ENCODE measurements at places on chromosomes 12 and 14.

DNA sequence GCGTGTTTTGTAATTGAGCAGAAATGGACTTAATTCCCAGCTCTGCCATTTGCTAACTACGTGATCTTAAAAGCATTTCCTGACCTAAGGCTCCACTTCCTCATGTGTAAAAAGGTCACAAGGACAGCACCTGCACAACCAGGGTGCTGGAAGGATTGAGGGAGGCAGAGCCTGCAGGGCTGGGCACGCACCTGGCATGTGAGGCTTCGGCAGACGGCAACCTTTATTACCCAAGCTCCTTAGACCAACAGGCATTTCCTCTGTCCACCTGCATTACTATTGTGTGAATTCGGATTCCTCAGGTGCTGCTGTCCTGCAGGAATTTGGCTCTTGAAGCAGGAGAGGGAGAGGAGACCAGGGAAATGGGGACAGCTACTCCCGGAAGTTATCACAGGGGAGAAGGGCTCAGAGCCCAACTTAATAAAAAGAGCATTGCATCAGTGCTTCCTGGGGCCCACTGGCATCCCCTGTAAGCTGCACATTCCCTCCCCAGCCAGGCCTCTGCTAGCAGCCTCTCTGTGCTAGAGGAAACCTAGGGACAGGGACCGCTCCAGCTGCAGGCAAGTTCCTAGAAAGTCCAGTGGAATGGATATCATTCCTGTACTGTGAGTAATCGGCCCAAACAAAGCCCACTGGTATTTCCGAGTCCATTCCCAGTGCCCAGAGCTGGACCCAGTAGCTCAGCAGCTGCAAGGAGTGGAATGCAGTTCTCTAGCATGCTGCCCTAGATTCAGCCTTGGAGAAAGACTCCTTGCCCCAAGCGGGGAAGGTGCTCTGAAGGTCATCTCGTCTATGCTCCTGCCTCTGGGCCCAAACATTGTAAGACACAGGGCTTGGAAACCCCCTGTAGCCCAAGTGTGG is 157.1 kb upstream of the CCND2 start:
- DNase-seq: no peak

- no peak for DNase-seq
These were observed 5.5 kb upstream of the CELA1 start for GRCh38 chr12:51351913-51352532.

GRCh38 chr14:52111583-52111982 is 42.7 kb upstream of the NID2 start:
- DNase-seq: no peak

DNA sequence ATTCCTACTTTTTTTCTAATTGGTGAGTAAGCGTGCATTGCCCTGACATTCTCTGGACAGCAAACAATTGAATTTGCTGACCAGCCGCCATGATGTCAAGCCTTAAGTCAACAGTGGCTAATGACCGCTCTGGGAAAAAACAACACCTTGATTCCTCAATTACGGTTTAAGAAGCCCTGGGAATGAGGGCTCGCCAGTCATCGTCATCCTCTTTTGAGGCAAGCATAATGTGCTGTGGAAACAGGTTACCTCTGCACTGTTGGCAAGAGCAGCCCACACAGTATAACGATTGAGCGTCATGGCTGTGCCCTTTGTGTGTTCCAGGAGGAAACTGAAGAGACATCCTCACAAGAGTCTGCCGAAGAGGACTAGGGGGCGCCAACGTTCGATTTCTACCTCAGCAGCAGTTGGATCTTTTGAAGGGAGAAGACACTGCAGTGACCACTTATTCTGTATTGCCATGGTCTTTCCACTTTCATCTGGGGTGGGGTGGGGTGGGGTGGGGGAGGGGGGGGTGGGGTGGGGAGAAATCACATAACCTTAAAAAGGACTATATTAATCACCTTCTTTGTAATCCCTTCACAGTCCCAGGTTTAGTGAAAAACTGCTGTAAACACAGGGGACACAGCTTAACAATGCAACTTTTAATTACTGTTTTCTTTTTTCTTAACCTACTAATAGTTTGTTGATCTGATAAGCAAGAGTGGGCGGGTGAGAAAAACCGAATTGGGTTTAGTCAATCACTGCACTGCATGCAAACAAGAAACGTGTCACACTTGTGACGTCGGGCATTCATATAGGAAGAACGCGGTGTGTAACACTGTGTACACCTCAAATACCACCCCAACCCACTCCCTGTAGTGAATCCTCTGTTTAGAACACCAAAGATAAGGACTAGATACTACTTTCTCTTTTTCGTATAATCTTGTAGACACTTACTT is 138.9 kb downstream of the HMGA2 start:
- DNase-seq: no peak

DNA sequence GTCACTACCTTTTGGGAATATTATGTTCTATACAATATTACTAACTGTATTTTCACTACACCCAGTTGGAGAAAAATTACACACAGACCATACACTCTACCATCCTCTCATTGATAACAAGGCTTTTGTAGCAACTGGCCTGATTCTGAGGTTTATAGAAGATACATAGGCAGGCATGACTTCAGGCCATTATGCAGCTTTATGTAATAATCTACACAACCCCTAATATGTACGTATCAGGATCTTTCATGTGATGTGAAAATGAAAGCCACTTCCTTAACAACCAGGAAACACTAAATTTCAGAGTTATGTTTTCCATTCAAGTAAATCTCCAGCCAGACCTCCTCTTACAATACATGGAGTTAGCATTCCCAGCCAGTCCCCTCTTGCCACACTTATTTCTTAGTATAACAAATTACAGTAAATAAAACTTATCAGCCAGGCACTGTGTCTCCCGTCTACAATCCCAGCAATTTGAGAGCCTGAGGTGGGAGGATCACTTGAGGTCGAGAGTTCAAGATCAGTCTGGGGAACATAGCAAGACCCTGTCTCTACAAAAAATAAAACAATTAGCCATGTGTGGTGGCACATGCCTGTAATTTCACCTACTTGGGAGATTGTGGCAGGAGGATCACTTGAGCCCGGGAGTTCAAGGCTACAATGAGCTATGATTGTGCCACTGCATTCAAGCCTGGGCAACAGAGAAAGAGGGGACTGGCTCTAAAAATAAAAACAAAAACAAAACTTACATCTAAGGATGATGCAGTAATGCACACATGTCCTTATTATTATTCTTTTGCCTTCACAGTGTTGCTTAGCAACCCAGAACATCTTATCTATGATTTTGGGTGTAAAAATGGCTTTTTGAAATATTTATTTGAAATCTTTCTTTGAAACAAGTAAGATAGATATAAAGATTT is 10.4 kb upstream of the OSBPL8 start:
- no peak for DNase-seq

- no peak for DNase-seq
These were observed 110.0 kb upstream of the RESF1 start for GRCh38 chr12:31849090-31849687.

DNA sequence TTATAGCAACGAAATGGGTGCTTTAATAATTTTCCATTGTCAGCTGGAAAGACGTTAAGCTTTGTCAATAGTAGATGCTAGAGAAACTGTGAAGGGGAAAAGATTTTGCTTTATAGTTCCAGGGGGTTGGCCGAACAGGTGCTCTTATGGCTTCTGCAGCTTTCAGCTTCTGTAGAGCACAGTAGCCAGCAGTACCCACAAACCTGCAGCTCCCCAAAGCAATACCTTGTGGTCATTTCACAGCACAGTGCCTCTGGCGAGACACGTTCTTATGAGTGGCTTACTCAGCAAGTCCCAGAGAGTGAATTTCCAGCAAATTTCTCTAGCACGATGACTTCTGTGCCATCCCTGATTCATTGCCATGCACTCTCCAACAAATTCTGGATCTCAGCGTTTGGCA is 416.3 kb upstream of the ATP2B1 start:
- no peak for DNase-seq

GRCh38 chr14:94047581-94047980 is 21.4 kb downstream of the OTUB2 start:
- DNase-seq: no peak

DNA sequence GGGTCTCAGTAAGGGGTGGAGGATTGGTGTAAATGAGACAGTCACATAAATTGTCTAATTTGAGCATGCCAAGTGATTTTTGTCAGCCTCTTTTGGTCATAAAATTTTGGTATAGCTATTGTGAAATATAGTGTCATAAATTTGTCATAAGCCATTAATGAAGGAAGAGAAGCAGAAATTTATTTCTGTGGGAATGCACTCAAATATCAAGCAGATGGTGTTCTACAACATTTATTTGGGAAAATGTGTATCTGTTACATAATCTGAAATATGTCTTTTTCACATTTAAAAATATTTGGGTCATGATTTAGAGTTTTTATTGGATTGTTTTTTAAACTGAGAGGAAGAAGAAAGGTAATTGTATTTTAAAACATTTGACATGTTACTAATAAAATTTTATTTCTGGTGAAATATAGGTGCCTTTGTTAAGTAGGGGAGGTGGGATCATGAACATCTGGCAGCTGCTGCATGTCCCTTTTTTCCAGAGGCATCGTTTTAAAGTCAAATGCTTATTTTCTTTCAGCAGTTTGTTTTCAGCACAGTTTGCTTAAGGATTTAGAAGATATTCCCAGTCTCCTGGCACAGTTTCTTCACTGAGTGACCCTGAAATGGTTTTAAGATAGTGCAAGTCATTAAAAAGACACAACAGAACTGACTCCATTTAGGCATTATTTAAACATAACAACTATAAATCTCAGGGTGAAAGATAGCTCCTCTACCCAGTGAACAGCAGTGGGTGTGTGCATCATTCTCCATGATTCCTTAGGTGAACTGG is 371.7 kb downstream of the SNAPC1 start:
- no peak for DNase-seq

Measured in stimulated activated CD8-positive, alpha-beta memory T cell treated with anti-CD3 and anti-CD28 coated beads, Interleukin-2, amount 100 ng/mL, for 1 hour (primary cell).